Psoas muscle (tissue), 8 donors: ENCODE measurements at places on chromosomes 12 and 14. TPM values are rescaled to one million over a fixed set of nuclear protein-coding genes. Genes with fewer than 3 reads are reported as not detected.

Gene CPSF2
- polyA plus RNA-seq, result 12.7 TPM

Gene GPR84
- not detected for polyA plus RNA-seq

Gene KRT72
- polyA plus RNA-seq, result not detected

Gene TGM1
- 0.86 TPM for polyA plus RNA-seq

Gene CRY1
- polyA plus RNA-seq, result 8.8 TPM

Gene NKX2-1
- polyA plus RNA-seq, result not detected

Gene PMCH
- not detected for polyA plus RNA-seq

Gene CCDC177
- not detected for polyA plus RNA-seq

Gene GDF11
- 3.7 TPM for polyA plus RNA-seq

Gene KLHL33
- polyA plus RNA-seq, result 0.30 TPM

Gene INHBC
- not detected for polyA plus RNA-seq

Gene KLHDC1
- 2.9 TPM for polyA plus RNA-seq
